Skeletal muscle cell (primary cell): ENCODE measurements at places on chromosomes 6 and 20.

GRCh38 chr6:154039231-154039842 is at the start of gene OPRM1:
Gene OPRM1, plus strand, starts transcription at chr6:154039240. Its CDS starts 305 bp downstream, at chr6:154039545.
- DNase-seq: no peak

- DNase-seq: peak; percentile 45
These were observed 304.9 kb downstream of the EYA4 start for GRCh38 chr6:133546098-133546497.

DNA sequence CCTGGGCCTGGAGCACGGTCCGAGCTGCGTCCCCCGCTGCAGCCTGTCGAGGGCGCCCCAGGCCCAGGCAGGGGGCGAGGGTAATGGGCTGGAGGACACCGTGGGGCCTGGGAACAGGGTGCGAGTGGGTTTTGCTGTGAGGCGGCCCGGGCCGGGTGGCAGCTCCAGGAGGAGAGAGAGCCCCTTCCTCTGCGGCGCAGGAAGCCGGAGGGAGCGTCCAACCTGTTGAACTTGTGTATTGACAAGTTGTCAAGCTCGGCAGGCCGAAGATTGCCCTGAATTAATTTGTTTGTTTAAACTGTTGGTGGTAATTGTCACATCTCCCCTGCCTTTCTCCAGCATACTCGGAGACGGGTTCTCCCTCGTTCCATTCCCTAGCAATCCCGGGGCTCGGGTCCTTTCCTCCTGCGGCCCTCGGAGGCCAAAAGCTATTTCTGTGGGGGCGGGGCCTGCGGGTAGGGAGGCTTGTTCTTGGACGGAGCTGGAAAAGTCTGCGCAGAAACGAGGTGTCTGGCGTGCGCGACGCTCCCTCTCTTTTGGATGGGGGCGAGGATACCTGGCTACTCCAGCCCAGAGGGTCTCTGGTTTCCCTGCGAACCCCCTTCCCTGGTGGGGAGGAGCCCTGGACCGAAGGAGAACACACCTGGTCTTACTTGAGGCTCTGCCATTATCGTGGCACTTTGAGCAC is 9.9 kb downstream of the NR2E1 start:
- DNase-seq: no peak

GRCh38 chr20:19934792-19935491 is 82.2 kb upstream of the NAA20 start:
- no peak for DNase-seq
